EL (cell line): ENCODE measurements at places on chromosomes 7 and 10.

- DNase-seq, result no peak
These were observed 10.2 kb downstream of the HIPK2 start for GRCh38 chr7:139767561-139767982.

- DNase-seq, result no peak
These were observed 305.9 kb upstream of the RNF32 start for GRCh38 chr7:156334636-156335035.

DNA sequence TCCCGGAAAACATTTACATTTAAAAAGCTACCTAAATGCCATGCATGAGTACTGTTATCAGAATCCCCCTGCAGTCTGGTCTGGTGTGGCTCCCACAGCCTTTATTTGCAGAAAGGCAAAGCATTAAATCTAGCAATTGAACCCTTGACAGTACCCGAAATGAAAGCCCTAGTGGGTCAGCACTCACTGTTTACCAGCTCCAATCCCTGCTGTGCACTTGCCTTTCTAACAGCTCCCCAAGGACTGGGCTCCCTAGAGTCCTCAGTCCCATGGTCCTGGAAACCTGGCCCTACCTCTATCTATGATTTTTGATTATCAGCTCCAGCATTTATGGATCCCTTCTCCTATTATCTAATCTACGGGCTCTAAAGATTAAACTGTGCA, 1.9 kb upstream of the MACC1 start:
- DNase-seq, result no peak

GRCh38 chr10:75000748-75001321, 110.6 kb upstream of the SAMD8 start:
- no peak for DNase-seq

DNA sequence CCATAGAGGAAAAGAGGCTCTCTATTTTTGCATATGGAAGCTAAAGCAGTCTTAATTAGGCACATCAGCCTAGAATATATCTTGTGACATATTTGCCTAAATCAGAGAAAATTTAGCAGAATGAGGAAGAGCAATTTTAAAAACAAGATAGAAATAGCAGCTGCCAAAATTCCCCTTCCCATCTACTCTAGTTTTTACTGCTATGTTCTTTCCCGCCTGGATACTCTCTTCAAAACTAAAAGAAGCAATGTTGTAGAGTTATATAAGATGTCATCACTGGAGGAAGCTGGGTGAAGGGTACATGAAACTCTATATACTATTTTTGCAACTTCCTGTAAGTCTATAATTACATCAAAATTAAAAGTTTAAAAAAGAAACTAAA, 87.0 kb downstream of the ARMH3 start:
- DNase-seq, result no peak

DNA sequence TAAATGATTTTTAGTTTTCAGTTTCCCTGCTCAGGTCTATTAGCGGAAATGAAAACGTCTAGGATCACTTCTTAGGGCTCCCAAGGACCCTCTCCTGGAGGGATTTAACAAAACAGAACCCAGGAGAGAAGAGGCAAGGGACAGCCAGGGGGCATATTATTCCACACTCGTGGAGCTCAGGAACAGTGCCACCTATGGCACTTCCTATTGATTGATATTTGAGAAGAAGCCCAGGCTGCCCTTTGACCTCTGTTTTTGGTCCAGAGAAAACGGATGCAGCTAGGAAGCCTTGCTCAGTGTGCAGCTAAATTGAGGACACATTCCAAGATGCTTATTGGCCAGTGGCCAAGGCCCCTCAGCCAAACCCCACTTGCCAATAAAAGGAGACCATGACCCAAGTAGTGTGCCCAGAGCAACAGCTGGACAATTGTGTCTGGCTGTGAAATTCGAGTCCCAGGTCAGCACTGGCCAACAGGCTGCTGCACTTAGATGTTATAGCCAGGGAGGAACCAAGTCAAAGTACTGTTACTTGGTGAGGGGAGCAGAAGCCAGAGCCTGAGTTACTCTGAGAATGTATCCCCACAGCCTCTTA, 24.0 kb upstream of the GPNMB start:
- no peak for DNase-seq

DNA sequence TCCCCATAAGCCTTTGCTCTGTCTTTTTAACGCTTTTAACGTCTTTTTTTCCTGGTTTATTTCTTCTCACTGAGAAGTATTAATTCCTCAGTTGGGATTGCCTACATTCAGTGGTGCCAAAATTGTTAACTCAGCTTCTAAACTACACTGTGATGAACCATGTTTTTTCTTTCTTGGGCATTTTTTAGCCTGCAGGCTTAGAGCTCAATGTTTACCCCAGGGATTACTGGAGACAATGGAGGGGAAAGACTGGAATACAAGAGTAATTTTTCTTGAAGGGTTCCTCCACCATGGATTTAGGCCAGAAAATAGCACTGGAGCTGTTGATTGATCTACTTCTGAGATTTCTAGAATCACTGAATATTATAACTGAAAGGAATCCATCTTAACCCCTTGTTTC, 19.8 kb downstream of the STAMBPL1 start:
- DNase-seq, result no peak

DNA sequence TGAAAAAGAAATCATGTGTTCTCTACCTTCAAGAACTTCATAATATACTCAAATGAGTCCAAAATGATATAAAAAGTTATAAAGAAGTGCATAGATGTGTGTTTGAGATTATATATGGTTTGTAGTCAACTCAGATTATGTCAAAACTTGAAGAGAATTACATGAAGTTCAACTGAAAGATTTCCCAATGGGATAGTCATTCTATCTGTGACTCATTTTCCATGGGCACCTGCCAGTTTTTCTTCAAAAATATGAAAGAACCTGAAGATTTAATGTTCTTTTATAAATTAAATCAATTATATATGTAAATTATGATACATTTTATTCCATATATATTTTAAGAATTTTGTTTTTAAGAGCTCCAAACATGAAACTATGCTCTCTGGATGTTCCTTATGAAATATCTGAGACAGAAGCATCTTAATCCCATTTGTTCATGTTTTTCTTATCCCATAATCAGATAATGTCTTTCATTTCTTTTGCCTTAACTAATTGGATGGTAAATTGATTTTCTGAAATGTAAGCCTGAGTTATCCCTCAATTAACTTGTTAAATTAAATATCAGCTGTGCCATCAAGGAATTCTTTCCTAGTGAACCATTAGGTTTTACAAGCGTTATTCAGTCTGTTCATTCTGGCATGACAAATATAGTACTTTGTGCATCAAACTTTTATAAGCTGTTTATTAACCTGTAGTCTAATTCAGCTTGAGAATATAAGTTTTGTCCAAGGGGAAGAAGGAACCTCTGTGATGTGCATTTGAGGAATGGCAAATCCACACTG, 387.1 kb downstream of the IPMK start:
- DNase-seq, result peak; percentile 6

- no peak for DNase-seq
These were observed 246.0 kb upstream of the KMT2E start for GRCh38 chr7:104767826-104768536.

- DNase-seq, result peak; percentile 86
These were observed 9.8 kb upstream of the MAFK start for GRCh38 chr7:1520539-1521234.

- DNase-seq, result no peak
These were observed 57.3 kb downstream of the ARID5B start for GRCh38 chr10:61958805-61959204.

GRCh38 chr7:50264908-50265307, 39.6 kb upstream of the IKZF1 start:
- DNase-seq, result no peak

DNA sequence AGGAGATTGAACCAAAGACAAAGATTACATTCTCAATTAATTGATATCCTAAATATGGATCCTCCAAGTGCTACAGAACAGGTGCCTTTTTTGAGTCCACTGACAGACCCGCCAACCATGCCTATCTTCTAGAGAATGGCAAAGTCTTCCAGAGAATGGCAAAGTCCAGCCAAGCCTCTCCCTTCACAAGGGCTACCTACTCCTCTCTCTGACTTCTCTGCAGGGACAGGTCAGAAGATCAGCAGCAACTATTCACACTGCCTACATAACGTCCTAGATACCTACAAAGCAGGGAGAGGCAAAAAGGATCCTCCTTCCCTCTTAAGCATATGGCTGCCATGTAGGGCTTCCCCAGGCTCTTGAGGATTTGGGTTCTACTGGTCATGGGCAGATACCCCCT, 12.4 kb downstream of the UBE2H start:
- no peak for DNase-seq

DNA sequence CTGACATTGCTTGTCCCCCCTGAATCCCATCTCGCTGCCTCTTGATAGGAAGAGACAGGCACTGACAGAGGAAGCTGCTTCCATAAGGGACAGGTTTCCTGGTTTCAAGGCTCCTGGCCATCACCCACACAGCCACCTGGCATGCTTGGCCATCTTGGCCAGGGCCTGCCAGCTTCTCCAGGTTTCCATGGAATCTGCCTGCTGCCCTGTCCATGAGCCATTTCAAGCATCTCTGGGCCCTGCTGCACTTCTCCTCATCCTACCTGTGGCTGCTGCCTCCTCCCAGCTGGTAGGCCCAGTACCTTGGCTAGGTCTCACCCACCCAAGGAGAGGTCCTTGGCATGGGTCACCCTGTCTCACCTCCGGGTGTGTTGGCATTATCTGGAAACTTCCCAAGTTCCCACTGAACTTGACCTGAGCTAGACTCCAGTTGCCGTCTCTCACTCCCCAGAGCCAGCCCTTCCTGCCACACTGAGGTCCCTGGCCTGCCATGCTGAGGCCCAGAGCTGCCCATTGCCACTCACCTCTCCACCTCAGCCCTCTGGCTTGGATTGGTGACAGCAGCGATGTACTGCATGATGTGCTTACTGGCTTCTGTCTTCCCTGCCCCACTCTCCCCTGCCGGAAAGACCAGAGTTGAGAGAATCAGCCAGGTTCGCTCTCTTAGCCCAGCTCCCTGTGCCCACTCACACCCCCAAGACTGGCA, 2.6 kb downstream of the MYO1G start:
- no peak for DNase-seq

DNA sequence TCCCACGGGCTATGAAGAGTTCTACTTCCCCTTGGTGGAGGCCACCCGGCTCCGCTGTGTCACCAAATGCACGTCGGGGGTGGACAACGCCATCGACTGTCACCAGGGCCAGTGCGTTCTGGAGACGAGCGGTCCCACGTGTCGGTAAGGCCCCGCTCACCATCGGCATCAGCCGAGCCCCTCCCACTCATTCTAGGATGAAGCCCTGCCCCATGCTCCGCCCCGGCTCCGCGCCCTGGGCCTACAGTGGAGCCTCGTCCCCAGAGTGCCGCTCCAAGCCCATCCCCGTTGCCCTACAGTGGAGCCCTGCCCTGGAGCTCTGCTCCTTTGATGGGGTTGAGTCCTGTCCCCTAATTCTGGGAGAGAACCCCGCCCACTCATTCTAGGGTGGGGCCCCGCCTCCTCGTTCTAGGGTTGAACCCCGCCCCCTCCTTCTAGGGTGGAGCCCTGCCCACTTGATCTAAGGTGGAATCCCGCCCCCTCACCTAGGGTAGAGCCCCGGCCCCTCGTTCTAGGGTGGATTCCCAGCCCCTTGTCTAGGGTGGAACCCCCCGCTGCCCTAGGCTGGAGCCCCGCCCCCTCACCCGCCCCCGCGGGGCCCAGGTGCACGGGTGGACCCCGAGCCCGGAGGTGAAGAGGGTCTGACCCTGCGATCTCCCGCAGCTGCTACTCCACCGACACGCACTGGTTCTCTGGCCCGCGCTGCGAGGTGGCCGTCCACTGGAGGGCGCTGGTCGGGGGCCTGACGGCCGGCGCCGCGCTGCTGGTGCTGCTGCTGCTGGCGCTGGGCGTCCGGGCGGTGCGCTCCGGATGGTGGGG, 3.4 kb upstream of the MUC12 start:
- peak; percentile 66 for DNase-seq

DNA sequence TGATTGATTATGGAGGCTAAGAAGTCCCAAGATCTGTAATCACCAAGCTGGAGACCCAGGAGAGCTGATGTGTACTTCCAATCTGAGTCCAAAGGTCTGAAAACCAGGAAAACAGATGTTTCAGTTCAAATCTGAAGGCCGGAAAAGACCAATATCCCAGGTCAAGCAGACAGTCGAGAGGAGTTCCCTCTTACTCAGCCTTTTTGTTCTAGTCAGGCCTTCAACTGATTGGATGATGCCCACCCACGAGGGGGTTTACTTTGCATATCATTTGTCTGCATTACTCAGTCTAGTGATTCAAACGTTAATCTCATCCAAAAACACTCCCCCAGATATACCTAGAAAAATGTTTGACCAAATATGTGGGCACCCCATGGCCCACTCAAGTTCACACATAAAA, 7.4 kb upstream of the ARID5B start:
- no peak for DNase-seq

DNA sequence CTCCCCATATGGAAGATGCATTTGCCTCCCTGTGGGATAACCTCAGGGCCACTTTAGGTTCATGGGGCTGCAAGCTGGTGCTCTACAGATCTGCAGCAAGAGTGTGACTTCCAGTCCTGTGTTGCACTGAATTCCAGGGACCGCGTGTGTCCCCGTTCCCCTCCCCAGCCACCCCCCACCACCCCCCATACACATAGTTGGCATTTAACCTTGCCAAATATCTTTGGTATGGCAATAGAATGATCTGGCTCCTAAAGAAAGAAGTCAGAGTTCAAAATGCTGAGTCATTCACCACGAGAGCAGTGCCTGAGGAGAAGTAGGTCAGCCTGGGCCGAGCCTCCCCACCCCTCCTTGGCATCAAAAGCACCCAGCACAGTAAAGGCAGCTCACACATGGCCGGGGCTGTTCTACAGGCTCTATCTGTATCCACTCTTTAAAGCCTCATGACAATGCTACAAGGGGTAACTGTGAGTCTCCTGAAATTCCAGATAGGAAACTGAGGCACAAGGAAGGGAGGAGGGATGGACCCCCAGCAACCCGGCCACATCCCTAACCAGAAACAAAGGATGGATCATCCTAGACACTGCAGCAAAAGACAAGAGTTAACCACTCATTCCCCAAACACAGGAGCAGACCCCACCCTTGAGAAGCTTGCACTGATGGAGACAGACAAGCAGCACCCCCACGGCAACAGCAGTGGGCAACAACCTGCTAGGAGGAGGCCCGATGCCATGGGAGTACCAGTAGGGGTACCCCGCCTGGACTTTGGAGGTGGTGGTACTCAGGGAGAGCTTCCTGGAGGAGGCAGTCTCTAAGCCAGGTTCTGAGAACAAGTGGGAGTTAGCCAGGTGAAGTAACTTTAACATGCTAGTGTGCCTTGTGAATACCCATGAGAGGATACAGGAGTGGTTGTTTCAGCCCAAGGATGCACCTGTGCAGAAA, 70.3 kb upstream of the NANOS1 start:
- DNase-seq, result peak; percentile 85

- DNase-seq, result no peak
These were observed 546.8 kb downstream of the LRMDA start for GRCh38 chr10:75978213-75978612.

- no peak for DNase-seq
These were observed 117.2 kb upstream of the GLCCI1 start for GRCh38 chr7:7851381-7851780.

DNA sequence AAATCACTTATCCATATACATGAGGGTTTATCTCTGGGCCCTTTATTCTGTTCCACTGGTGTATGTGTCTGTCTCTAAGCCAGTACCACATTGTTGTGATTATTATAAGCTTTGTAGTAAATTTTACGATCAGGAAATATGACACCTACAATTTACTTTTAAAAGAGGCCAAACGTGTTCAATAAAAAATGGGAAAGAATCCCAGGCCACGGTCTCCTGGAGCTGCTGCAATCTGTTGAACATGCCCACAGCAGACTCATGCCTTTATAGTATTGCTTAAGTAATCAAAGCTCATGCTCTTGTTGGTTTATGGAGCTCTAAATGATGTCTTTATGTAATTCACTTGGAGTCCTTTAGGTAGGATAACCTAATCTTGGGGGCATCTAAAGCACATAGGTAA, 273.0 kb downstream of the ZMYND11 start:
- peak; percentile 14 for DNase-seq
